ENCODE measurements at places on chromosomes 5 and 9.

DNA sequence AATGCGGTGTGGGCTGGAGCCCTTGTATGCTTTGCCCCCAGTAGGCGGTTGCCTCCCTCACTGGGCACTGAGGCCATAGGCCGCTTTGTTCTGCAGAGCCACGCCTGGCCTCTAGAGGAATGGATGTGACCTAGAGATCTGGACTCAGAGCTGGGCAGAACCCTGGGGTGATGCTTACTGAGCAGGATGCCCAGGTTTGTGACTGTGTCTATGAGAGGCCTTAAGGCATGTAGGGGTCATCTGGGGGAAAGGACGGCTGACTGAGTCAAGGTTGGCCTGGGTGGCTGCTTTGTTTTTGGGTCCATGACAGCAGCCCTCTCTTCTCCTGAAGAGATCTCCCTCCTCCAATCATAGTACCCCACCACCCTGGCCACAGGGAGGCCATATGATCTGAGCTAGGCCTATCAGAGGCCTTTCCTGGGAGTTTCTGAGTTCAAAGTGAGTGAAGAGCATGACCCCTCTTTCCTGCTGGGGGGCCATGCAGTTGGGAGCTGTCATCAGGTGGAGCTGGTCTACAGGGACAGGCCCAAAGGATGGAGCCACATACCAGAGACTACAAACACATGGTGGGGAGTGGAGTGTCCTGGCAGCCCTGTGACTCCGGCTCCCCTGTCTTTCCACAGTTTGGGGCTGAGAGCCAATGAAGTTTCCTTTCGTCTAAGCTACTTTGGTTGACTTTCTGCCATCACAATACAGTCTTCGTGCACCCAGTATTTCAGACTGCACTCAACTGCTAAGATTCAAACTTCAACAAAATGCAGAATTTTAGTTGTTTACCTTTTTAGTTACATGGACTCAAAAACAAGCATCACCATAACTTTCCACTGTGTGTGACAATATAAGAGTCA lies 165.4 kb downstream of the AUH start:
- DNase-seq = no peak

GRCh38 chr5:21774281-21774680 lies 1078.9 kb downstream of the CDH12 start:
- no peak for DNase-seq

DNA sequence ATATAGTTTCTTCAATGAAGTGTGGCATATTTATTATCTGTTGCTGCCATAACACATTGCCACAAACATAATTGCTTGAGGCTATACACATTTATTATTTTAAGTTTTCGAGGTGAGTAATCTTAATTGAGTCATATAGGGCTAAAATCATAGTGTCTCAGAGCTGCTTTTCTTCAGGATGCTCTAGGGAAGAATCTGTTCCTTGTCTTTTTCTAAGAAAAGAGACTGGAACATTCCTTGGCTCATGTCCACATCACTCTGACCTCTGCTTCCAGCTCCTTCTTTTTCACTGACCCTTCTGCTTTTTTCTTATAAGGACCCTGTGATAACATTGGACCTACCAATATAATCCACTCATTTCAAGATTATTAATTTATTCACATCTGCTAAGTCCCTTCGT lies 632.4 kb upstream of the TYRP1 start:
- DNase-seq = no peak

DNA sequence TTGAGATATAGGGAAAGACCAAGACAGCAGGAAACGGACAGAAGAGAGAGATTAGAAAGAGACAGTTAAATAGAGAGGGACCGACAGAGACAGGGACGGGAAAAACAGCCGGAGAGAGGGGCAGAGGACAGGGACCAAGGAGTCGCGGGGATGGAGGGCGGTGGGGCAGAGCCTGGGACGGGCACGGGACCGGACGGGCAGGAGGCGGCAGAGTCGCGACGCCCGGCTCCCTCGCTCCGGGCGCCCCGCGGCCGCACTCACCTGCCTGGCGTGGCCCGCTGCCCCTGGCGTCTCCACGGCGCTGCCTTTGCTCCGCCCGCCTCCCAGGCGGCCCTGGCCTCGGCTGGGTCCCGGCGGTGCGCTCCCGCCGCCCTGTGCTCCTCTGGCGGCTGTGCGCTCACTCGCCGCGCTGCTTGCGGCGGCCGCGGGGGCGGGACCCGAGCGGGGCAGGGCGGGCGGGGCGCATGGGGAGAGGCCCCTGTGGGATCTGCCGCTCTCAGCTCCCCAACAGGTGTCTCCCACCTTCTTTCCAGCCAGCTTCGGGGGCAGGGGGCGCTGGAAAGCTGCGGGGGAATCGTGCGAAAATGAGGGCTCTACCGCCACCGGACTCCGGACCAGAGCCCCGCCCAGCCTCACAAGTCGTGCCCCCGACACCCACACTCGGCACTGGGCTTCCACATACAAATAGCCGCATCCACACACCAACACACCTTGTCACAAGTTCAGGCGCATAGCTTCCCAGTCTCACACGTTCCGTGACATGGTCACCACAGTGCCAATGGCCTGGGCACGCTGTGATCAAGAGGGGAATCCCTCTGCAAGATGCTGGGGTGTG lies at the start of gene ARID3C:
TSS of gene ARID3C (minus strand) at position 411 of the 835 bp plus-strand sequence. CDS start 1,052 bp downstream, outside the sequence.
- DNase-seq = no peak

DNA sequence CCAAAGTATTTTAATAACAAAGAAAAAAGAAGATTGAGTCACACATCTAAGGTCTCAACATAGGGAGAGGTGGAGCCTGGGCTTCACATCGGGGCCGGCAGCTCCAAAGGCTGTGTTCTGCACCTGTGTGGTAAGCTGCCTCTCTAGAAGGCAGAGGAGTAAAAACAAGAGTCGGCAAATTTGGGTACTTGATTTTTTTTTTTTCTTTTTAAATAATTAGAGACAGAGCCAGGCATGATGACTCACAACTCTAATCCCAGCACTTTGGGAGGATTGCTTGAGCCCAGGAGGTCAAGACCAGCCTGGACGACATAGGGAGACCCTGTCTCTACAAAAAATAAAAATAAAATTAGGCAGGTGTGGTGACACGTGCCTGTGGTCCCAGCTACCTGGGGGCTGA lies 4.7 kb downstream of the URM1 start:
- no peak for DNase-seq

DNA sequence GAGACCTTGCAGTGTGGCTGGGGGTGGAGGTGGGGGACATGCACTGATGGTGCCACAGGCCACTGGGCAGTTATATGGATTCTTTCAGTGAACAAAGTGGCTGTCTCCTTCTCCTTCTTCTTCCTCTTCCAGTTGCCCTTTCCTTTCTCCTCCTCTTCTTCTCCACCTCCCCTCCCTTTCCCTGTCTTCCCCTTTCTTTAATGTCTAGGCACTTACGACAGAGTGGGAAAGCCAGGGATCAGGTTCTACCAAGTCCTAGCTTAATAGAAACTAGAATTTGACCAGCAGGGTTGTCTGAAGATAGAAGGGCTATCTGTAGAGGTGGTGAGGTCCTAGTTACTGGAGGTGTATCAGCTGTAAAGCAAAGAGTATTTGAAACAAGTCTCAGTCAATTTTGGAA lies 62.8 kb downstream of the COL15A1 start:
- DNase-seq = no peak

- DNase-seq = peak; percentile 93
These were observed 26.3 kb downstream of the PTGES start for GRCh38 chr9:129726322-129727160.

DNA sequence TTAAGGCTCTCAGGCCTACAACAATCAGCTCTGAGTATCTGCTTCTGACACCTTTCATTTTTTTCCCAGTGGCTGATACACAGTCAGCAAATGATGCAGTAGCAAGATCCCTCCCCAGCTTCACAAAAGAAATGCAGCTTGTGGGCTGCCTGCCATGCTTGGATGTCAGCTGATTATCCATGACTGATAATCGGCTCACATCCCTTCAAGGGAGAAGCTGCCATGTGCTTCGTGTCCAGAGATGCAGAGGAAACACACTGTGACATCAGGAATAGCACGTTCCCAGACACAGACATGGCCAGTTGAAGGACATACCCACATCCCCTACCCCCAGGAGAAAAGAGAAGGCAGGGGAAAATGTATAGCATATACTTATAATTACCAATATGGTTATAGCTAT lies 27.9 kb downstream of the TMEM215 start:
- DNase-seq = no peak

All from NCI-H2171 (cell line).